ENCODE measurements at places on chromosomes 16 and 17.

- no peak for DNase-seq
Measured at GRCh38 chr17:79883202-79883601, 44.0 kb upstream of the CBX4 start.

DNA sequence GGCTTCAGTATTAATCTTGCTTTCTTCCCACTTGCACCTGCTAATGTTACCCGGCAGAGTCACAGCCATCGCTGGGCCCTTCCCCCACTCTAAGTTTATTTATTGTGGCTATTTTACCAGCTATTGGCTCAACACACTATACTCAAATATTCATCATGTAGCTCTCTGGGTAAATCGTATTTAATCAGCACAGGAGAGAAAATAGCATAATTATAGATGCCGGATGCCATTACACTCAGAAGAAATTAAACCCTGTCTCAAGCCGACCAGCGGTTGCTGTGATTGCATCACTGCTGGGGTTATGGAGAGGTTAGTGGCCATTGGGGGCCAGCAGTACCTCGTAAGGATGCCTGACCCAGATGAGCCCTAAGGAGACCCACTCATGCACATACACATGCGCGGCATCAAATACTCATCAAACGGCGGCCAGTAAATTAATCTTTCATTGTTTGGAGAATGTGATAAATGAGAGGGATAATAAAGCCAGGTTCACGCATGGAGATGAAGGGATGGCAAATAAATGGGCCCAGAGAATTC, 269.5 kb upstream of the ZFHX3 start:
- no peak for DNase-seq

DNA sequence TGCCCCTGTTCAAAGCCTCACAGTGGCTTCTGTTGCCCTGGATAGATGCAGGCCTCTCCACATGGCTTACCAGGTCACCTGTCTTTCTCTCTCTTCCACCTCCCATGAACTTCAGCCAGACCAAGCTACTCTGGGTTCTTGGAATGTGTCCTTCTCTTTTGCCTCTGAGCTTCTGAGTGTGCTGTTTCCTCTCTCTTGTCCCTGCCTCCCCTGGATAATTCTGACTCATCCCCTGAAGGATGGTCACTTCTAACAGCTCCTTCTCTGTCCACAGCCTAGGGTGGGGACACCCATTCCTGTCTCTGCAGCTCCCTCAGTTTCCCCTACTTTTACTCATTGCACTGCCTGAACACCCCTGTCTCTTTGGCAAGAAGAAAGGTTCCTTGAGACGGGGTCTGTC, 2.9 kb downstream of the GUCY2D start:
- DNase-seq = no peak

DNA sequence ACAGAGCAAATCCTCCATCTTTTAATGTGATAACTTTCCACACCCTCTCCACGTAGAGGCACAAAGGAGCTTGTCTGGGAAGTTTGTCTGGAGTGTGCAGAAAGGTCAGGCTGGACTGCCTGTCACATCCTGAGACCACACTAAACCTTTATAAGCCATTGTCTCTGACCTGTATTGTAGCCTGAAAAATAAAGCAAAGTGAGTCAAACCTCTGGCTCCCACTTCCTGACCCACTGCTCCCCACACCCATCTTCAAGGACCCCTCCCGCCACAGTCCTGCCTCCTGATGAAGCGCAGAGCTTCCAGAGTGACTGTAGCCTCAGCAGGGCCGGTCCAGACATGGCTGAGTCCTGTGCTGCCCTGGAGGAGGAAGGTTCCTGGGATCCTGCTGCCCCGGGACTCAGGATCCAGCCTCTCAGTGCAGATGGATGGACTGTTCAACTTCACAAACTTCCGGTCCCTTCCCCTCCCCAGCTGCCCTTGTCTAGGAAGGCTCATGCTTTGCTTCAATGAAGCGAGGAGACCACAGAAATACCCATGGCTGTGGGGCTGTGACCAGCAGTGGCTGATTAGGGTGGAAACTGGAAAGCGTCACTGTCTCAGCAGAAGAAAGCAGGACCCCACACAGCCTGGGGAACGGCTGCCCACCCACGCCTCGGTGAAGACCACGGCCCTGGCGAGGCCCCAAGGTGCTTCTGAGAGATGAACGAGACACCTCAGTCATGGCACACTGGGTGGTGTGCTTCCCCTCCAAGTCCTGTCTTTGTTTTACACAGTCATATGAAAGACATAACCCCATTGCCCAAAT, 30.9 kb upstream of the CLEC18B start:
- no peak for DNase-seq

- no peak for DNase-seq
Measured at GRCh38 chr16:23216658-23217246, 34.2 kb downstream of the SCNN1G start.

DNA sequence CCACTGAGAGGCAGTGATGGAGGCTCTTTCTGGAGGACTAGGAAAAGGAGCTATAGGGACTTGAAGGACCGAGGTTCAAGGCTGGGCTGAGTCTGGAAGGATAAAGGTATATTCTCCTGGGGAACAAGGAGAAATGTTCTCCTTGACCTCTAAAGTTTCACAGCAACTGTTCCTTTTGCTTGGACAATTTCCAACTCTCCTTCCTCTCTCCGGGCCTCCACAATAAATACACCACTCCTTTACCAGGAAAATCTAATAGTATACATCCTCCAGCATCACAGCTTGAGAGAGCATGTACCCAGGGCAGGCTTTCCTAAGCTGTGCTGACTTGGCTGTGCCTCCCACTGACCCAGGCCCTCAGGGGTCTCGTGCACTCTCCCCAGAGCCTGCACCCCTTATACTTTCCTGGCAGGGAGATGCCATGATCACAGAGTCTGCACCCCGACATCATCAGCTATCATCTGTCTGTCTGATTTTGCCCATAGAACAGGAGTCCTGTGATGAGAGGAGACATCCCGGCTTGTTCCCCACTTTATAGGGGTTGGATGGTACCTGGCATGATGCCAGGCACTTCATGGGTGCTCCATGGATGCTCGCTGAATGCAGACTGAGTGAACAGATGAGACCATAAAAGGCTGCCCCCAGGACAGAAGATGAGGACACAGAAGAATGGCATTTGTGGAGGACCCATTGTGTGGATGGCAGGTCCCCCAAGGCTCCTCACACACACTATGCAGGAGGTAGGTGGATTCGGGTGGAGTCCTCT, 582.6 kb upstream of the CDH5 start:
- no peak for DNase-seq

GRCh38 chr17:74512036-74512435, 19.2 kb downstream of the CD300LB start:
- no peak for DNase-seq

DNA sequence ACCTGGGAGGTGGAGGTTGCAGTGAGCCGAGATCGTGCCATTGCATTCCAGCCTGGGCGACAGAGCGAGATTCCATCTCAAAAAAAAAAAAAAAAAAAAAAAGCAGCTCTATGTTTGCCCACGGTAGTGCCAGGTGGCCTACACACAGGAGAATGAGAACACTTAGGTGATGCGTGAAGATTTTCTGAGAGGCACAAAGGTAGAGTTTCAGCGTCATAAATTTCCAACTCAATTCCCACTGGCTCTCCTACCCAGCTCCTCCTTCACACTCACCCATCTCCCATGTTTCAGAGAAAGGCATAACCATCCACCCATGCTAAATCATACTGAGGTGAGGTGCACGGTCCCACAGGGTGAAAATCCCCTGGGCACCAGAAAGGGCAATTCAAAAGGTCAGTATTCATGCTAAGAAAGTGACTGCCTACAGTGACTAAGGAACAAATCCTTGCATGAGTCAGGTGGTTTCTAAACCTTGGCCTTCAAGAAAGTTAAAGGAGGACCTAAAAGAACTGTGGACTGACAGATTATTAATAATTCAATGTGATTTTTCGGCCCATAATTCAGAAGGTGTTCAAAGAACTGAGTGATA, 4.8 kb downstream of the DCAKD start:
- no peak for DNase-seq

GRCh38 chr16:87057211-87057881, 259.8 kb downstream of the C16orf95 start:
- DNase-seq = no peak

GRCh38 chr17:39246274-39246673, 20.5 kb upstream of the STAC2 start:
- no peak for DNase-seq

DNA sequence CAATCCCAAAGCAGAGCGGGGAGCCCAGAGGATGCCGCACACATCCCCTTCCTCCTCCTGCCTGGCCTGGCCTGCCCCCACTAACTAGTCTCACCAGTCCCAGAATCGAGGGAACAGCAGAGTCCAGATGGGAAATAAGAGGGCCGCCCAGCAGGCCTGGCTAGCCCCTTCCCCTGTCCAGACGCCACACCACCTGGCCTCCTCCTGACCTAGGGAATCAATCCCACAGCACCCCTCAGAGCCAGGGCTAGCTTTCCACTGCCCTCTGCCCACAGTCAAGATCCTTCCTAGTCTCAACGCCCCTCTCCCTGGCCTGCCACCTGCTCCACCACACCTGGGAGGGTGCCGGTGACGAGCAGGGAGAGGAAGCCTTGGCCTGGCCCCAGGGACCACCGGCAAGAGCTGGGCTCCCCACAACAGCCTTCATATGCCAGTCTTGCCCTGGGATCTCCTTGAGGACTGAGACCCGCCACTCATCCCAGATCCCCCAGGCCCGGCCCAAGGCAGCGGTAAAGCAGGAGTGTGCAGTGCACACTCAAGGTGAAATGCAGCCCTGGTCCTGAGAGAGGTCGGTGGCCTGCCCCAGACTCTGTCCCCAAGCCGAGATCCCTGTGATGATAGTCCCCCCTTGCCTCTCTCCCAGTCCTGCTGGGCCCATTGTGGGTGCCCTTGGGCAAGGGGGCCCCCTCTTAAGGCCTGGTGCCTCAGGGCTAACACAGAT, 27.9 kb downstream of the KATNB1 start:
- DNase-seq = no peak

DNA sequence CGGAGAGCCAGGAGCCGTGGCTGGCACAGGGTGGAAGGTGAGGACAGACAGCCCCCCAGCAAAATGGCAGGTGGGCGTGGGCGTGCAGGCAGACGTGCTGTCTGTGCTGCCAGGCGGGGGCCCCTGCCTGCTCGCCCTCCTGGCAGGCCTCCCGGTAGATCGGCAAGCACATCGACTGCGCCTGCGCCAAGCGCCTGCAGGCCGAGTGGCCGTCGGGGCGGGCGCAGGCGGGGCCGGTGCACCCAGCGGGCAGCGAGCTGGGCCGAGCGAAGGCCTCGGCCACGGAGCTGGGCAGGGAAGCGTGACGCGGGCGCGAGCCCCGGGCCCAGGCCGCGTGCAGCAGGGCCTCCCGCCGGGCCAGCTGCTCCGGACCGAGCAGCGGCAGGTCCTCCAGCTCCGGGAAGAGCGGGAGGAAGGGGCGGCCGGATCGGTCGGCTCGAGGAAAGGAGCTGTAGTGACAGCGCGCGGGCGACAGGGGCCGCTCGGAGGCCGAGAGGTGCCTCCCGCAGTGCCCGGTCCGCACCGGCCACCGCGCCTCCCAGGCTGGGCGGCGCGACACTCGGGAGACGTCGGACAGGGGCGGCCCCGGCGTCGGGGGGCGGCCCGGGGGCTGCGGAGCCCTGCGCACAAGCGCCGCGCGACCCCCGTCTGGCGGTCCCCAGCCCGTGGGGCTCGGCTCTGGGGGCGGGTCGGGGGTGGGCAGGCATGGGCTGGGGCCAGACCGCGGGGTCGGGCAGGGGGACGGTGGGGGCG, 16.9 kb downstream of the GRIN2C start:
- DNase-seq = no peak

DNA sequence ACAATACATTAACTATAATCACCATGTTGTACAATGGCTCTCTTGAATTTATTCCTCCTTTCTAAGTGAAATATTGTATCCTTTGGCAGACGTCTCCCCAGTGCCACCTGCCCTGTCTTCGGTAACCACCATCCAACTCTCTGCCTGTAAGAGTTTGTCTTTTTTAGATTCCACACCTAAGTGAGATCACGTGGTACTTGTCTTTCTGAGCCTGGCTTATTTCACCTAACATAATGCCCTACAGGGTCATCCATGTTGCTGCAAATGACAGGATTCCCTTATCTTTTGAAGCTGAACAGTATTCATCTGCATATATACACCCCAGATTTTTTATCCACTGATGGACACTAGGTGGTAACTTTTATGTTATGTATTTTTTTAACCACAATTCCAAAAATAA, 24.2 kb downstream of the ORC6 start:
- no peak for DNase-seq

DNA sequence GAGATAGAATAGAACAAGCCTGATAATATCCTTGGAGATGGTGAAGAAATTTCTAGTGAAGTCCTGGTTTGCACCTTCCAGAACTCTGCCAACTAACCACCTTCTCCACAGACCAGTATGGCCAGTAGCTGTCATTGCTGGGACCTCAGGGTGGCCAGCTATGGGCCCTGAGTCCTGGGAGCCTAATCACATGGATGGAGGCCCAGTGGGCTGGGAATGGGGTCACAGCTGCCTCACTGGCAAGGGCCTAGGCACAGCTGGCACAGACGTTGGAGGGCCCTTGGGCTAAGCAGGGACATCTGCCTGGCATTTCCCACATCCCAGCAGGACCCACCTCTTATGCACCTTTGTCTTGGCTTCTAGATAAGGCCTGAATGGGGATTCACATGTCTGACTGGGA, 7.6 kb upstream of the WNT3 start:
- DNase-seq = no peak

- DNase-seq = no peak
Measured at GRCh38 chr16:2273484-2273883, 5.6 kb upstream of the RNPS1 start.

DNA sequence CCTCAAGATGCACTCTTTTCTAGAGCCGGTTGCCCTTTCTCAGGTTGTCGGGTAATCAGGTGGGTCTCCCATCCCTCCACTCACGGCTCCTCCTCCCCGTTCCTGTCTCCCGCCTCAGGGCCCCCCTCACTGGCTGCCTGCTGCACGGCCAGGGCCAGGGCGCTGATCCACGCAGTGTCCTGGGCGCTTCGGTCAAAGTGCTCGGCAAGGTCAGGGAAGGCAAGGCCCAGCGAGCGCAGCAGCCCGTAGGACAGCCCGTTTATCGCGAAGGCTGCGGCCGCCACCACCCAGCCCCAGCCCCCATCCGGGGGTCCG, 753 bp downstream of the SLC16A11 start:
- DNase-seq = no peak
